Breast epithelium (tissue), 4 donors: ENCODE measurements at places on chromosomes 1 and 21. TPM values are rescaled to one million over a fixed set of nuclear protein-coding genes. Genes with fewer than 3 reads are reported as not detected.

DNA sequence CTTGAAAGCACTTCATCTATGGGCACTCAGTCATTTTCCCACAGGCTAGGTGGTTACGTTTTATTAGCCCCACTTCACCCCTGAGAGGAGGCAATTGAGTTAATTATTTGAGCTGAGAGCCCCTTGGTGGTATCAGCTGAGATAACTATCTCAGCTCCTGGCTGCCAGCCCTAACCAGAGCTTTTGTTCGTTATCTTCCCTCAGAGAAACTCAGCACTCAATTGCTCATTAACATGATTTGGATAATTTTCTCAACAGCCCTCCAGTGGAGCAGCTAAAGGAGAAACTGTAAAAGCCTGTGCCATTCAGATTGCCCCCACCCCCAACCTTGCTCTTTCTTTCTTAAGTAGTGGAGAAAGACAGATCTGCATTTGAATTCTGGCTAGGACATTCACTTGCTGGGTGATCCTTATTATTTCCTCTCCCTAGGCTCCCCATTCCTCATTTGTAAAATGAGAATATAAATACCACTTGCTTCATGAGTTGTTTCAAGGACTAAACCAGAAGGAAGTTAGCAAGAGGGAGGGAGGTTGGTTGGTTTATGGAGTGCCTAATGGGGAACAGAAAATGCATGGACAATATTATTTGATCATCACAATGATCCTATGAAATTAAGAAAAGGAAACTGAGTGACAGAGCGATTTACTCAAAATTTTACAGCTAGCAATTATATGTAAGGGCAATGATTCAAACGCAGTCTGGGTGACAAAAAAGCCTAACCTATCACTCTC, 218.7 kb upstream of the FGGY start:
- DNase-seq: no peak

DNA sequence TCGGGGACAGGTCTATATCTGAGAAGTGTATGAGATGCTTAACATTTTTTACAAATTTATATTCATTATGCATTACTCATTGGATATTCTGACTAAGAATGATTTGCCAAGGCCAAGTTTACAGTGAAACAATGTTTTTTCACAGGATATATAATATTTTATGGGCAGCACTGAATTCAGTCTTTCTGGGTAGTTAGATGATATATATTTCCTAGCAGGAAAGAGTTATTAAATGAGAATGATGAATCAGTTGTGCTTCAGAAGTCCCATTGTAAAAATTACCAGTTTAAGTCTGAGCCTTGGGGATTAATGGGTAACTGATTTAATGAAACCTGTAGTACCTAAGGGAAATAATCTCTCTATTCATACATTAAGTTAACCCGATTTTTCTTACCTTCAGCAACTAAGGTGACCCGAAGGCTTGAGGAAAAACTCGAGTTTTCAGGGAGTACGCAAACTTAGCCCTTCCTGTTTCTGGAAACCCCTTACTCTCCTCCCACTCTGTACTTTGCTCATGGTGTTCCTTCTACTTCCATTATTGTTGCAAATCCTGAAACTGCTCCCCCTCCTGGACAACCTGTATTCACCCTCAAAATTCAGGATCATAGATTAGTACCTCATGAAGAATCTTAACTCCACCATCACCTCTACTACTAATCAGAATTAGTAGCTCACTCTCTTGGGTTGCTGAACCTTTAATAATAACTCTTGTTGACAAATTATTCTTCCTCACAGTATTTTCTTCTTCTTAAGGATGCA, 135.1 kb downstream of the AK5 start:
- no peak for DNase-seq

DNA sequence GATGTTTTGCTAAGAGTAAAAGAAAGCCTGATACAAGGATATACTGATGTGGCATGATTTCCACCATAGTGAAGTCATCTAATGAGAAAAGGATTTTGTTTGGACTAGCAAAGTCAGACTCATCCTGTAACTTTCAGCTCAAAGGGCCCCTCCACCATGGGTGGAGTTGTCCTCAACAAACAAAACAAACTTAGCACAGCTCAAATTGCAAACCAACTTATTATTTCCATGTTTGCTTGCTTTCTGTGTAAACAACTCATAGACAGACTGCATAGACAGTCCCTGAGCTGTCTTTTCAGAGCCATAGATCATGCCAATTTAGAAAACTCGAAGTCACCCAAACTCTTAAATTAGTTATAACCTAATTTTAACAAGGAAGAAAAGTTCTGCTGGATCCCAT, 69.4 kb upstream of the VAV3 start:
- no peak for DNase-seq

Gene RASSF5
- 17.0 TPM for total RNA-seq

Gene NHLH2
- total RNA-seq: not detected

- no peak for DNase-seq
Measured at GRCh38 chr1:194644528-194644927, 1458.1 kb upstream of the B3GALT2 start.

Gene SPRR3
- total RNA-seq: not detected

Gene PODN
- total RNA-seq: 246 TPM

- DNase-seq: no peak
Measured at GRCh38 chr1:67338642-67339041, 31.0 kb downstream of the IL12RB2 start.

Gene GBP6
- total RNA-seq: not detected

DNA sequence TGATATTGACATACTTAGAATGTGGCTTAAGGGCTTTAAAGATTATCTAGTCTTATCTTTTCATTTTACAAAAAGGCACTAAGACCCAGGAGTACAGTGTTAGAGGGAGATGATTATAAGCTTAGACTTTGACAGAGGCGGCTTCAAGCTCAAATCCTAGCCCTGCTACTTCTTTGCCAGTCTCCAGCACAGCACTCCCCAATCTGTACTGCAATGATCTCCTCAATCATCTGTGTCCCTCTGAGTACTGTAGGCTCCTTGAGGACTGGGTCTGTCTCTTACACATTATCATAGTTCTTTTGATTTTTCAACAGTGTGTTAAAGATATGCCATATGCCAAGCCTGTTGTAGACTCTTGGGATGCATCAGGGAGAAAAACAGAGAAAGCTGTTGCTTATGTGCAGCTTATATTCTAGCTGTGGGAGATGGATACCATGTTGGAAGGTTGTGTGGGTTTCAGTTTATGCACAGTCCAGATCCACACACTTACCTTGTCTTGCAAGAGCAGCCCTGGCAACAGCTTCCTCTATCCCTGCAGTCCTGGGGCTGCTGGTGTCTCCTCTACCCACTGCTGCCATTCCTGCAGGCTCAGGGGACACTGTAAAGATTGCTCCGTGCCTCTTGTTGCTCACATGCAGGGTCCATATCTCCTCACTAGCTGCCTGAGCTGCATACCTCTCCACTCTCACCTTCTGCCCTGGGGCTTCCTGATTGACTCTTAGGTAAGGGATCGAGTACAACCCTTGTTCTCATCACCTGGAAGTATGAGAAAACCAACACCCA, 103.9 kb upstream of the TSPAN2 start:
- no peak for DNase-seq

- no peak for DNase-seq
Measured at GRCh38 chr21:35050348-35051286, 1.5 kb upstream of the RUNX1 start.

DNA sequence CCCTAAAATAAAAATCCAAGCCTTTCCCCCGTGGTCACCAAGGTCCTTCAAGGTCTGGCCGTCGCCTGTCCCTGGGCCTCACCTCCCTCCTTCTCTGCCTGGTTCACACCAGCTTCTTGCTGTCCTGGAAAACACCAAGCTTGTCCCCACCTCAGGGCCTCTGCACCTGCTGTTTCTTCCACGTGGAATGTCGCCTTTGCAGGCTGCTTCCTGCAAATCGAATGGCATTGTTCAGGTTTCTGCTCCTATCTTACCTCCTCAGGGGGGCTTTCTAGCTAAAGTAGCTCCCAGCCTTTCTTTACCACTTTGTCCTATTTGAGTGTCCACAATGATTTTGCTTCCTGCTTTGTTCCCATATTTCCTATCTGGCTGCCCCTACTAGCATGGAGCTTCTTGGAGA, 3.3 kb upstream of the CASZ1 start:
- no peak for DNase-seq

DNA sequence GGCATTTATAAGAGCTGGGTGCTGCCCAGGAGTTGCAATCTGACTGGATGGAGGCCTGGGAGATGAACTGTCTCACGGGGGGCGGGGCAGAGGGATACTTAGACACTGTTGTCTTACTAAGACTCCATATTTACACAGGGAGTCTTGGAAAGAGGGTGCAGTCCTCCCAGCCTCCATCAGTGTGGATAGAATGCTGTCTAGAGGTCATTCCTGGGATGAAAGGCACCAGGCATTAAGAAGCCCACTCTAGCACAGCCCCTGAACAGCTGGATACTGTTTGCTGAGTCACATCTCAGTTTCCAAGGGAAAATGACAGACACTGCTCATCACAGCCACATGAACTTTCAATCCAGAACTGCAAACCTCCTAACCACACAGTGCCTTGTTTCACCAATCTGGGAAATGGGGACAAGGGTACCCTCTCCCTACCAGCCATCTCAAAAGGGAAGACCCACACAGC, 43.3 kb downstream of the SSBP3 start:
- no peak for DNase-seq

Gene IL19
- not detected for total RNA-seq

DNA sequence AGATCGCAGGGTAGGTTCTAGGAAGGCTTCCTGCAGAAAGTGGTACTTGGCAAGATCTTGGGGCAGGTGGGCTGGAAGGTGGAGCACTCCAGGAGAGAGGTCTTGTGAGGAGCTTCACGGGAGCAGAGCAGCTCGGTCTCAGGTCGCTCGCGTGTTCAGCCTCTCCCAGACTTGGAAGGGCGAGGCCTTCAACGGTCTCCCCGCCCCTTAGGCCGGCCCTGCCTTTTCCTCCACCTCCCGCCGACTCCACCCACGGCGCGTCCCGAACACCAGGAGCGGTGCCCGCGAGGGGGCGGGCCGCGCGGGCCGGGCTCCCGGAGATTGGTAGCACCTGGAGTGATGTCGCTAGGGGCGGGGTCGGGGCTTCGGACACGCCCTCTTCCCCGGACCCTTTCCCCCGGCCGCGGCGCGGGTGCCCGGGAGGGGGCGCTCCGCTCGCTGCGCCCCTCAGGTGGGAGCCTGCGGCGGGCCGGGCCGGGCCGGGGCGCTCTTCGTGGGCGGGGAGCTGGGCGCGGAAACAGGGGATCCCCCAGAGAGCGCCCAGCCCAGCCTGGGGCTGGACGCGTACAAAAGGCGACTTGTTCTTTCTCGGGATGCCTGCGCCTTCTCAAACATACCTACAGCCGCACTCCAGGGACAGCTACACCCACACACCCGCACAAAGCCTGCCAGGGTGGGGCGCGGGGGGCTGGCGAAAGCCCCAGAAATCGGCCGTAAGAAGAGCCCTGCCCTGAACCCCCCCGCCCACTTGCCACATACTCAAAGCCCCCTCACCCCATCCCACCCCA, 35.5 kb downstream of the AHDC1 start:
- DNase-seq: peak; percentile 98

DNA sequence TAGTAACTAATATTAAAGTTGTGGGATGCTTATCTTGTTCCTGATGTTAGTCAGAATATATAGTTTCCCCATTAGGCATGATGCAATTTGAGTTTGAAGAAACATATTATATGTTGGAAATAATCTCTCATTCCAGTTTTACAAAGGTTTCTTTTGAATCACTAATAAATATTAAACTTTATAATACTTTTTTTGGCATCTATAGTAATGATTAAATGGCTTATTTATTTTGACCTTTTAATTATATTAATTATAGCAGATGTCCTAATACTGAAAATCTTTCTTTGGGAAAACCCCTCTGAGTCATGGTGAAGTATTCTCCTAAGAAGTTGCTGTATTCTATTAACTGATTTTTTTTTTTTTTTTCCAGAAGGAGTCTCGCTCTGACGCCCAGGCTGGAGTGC, 28.5 kb upstream of the PTGS2 start:
- no peak for DNase-seq
